ENCODE measurements at places on chromosomes 4 and X.

GRCh38 chr4:4225915-4226605 is 669 bp downstream of the OTOP1 start:
- DNase-seq, result no peak

- no peak for DNase-seq
Observed at GRCh38 chrX:80432863-80433262, 12.6 kb downstream of the TENT5D start.

DNA sequence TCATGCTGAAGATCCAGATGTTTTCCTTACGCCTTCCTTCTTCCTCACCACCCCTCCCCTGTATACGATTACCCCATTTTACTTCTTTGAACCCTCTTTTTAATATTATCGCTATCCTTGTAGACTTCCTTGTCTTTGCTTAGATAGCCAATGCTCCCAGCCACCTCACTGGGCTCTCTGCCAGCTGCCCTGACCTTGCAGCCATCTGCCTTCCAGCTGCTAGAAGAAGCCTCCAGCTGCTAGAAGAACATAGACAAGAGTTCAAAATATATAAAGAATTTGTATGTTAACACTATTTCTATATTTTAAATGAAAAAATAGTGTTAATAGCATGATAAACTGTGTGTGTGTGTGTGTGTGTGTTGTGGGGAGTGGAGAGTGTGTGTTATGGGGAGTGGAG is 374.7 kb downstream of the ANKRD50 start:
- DNase-seq, result no peak

- no peak for DNase-seq
Observed at GRCh38 chr4:40316333-40316781, 18.8 kb upstream of the CHRNA9 start.

DNA sequence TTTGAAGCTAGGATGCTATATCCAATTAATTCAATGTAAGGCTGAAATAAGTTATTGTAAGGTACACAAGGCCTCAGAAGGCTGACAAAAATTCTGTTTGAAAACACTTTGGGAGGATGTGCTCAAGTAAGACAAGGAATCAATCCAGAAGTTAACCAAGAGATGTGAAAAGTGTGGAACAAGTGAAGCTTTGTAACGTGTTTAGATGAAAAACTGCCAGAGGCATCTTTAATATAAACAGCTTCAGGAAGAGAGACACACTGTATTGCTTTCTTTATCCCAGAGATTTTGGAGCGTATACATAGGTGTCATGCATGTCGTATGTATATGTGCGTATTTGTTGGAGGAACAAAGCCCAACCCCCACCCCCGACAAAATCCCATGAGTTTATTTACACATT is 28.3 kb upstream of the YTHDC1 start:
- DNase-seq, result no peak

- DNase-seq, result no peak
Observed at GRCh38 chr4:149202117-149202516, 613.5 kb downstream of the IQCM start.

DNA sequence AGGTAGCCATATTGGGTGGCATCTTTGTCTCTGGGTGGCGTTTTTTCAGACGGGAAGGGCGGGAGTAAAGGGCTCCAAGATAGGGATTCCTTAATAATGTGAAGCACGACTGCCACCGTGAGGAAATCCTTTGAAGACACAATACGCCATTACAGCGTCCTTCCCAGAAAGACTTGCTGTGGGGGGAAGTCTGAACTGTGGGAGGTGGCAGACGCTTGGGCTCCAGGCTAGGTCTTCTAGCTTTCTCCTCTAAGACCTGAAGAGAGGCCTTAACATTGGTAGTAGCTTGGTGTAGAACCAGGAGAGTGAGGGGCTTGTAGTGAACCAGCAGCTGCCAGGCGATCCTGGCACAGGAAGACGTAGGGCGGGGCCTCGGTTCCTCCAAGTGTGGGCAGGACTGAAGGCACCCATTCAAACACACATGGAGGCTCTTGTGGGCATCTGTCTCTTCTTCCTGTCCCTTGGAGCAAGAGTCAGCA is 197.3 kb downstream of the OR13H1 start:
- peak; percentile 85 for DNase-seq

DNA sequence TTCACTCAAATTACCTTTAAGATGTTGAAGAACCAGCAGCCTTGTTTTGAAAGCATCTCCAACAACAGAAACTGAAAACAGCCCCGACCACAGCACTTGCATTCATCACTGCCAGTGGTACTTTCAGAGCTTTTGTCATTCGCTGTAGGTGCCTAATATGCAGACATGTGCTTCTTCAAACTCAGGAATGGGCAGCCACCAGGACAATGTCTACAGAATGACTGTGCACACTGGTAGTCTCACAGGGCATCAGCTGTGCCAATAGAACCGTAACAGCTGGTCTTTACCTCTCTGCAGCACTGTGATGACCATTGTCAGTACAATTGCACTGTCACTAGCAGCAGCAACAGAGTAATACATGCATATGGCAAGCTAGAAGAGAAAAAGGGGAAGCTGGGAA is 1149.7 kb downstream of the STPG2 start:
- DNase-seq, result no peak

- DNase-seq, result no peak
Observed at GRCh38 chr4:187493661-187494060, 501.9 kb upstream of the ZFP42 start.

- no peak for DNase-seq
Observed at GRCh38 chr4:10460313-10461047, 3.3 kb upstream of the ZNF518B start.

GRCh38 chr4:25484243-25484721 is 107.2 kb downstream of the ANAPC4 start:
- no peak for DNase-seq

DNA sequence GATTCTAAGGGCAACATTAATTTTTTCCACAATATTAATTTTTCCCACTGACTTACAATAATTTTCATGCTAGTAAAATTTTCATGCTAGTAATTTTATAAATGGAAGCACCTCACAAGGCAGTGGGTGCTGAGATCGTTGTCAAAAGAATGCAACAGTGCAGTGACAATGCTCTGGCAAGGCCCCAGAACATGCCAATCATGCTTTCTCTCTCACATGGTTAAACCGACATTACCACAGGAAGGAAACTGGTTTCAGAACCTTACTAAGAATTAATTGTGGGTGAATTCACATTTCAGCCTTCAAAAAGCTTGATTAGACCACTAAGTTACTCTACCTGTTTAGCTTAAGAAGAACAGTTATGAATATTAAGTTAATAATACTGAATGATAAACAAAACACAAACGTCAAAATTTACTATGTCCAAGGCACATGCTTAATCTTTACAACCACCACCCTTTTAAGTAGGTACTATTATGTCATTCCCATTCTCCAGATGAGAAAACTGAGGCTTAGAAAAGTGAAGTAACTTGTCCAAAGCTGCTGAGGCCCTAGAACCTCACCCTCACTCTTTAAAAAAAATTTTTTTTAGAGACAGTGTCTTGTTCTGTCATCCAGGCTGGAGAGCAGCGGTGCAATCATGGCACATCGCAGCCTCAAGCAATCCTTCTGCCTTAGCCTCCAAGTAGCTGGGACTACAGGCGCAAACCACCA is 10.0 kb upstream of the OPHN1 start:
- DNase-seq, result no peak

GRCh38 chr4:185560316-185560715 is 25.0 kb upstream of the PDLIM3 start:
- no peak for DNase-seq

DNA sequence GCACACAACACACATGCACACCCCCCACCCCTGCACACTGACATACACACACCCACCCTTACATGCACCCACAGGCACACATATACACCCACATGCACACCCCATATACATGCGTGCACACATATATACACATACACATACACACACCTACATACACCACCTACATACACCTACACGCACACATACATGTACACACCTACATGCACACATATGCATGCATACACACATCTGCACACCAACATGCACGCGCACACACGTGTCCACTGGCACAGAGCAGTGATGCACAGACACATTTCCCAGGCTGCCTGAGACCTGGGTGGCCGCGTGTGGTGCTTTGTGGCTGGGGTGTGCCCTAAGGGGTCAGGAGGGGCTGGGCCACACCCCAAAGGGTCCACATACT is 31.7 kb downstream of the FGFRL1 start:
- no peak for DNase-seq

DNA sequence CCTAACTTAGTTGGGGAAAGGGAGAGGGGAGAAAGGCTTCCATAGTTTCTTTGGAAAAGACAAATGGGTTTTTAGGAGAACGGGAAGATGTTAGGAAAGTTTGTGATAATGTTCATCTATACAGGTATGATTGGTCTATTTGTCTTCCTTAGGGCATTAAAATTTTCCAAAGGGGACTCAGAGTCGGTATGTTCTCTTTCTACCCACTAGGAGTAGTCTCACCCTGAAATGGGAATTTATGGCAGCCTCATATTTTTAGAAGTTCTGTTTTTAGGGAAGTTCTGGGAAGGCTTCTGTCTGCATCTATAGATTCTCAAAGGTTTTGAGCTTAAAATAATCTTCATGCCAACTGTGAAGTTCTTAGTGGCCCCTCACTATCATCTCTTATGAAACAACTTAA is 637.3 kb downstream of the ADGRL3 start:
- no peak for DNase-seq

- no peak for DNase-seq
Observed at GRCh38 chr4:178296669-178297068, 854.4 kb upstream of the AGA start.

- DNase-seq, result no peak
Observed at GRCh38 chr4:153005899-153006381, 69.8 kb downstream of the FHDC1 start.

DNA sequence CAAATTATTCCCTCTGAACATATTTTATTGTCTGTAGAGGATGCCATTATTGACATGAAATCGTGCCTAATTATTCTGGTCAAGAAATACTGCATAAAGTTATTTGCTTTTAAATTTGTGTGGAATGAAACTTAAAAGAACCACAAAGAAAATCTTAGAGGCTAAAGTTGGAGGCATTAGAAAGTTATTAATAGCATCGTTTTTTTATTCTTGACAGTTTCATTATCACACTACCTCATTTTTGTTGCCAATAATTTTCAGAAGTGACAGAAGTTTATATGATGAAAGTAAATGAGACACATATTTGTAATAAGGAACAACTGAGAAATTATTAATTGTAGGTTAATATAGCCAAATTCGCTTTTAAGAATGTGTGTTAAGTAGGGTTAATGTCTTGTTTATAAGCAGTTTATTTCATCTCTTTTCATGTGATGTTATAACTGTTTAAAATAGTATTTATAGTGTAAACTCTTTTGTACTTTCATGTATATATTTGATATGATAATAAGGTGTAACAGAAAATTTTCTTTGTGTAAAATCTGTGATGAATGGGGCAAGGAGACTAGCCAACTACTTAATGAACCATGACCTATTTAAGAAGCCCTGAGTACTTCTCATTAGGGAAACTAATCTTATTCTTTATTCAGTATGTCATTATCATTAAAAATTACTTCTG is 54.5 kb upstream of the GRIA2 start:
- DNase-seq, result no peak
